ENCODE measurements at places on chromosomes 2 and 18.
A peak's percentile ranks its signal among the peaks of the same experiment; 100 is the strongest.

DNA sequence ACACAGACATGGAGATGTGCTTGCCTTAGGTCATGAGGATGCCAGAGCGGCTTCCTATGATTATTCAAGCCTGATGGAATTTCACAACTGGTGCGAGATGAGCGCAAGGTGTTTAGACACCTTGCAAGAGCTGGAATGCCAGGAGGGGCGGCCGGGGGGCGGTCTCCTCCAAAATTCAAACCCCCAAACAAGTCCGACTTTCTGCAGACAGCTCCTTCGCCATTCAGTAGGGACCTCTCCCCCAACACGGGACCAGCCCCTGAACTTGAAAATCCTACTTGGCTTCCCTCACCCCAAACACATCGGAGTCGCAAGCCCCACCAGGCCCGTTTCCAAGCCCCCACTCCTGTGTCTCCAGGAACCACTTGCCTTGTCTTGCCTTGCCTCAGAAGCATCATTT lies 64.8 kb upstream of the ID2 start:
- DNase-seq, result no peak

- no peak for DNase-seq
Measured at GRCh38 chr2:231884438-231885140, 41.6 kb downstream of the NPPC start.

- peak; percentile 82 for DNase-seq
Measured at GRCh38 chr2:45930396-45930792, 278.9 kb downstream of the PRKCE start.

DNA sequence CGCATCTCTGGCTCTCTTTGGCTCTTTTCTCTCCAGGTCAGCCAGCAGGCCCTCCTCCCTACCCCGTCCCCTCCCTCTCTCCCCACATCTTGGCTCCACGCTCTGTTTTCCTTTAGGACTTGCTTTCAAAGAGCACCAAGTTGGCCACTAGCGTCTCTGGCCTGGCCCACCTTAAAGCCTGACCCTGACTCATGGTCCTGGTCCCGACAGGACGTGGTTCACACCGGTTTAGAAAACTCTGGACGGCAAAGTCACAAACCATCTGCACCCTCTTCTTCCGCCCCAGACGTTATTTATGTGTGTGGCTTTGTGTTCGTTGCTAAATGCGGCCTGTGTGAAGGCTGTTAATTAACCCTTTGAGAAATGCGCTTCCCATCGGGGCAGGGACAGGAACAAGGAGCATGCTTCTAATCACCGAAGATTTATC lies 169.0 kb upstream of the HAAO start:
- DNase-seq, result no peak

DNA sequence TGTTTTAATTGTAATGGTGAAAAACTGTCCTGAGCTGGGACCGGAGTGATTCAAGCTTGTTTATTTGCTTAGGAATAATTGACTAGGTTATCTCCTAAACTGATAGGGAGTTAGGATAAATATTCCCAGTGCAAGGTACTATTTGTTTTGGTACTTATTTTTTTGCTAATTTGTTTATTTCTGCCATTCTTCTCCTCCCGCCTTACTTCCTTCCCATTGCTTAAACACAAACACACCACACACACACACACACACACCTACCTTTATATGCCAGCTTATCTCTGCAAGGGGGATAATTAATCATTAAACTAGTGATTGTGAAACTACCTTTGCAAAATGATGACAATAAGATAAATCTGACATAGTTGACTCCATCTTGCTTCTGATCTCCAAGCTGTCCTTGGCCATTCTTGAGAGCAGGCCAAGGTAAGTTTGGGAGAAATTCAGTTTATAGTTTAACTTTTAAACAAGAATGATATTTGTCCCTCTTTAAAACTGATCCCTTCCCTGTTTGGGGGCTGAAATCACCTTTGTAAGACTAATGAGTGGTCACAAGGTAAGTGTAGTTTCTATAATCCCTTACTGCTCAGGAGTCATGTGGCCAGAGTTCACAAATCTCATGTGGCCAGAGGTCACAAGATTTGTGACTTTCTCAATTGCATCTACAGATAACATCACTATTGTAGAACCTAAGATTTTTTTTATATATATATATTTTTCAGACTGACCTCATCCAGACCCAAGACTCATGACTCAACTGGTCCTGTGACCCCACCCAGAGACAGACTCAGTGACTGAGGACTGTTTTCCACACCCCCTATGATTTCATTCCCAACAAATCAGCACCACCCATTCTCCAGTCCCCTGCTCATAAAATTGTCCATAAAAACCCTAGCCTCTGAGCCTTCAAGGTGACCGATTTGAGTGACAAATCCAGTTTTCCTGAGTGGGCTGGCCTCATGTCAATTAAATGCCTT lies 83.1 kb upstream of the LRRTM4 start:
- DNase-seq, result no peak

- no peak for DNase-seq
Measured at GRCh38 chr2:76639171-76639680, 883.0 kb downstream of the LRRTM4 start.

All from suppressor macrophage (primary cell).